ENCODE measurements at places on chromosomes 3 and 15.

DNA sequence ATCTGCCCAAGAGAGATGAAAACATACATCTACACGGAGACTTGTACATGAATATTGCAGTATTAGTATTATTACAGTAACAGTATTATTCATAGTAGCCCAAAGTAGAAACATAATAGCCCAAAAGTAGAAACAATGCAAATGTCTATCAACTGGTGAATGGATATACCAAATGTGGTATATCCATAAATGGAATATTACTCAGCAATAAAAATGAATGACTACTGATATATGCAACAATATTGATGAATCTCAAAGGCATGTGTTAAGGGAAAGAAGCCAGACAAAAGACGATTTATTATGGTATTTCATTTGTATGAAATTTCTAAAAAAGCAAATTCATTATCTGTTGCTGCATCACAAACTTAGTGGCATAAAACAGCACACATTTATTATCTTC lies 23.5 kb upstream of the ZNF639 start:
- DNase-seq: no peak

DNA sequence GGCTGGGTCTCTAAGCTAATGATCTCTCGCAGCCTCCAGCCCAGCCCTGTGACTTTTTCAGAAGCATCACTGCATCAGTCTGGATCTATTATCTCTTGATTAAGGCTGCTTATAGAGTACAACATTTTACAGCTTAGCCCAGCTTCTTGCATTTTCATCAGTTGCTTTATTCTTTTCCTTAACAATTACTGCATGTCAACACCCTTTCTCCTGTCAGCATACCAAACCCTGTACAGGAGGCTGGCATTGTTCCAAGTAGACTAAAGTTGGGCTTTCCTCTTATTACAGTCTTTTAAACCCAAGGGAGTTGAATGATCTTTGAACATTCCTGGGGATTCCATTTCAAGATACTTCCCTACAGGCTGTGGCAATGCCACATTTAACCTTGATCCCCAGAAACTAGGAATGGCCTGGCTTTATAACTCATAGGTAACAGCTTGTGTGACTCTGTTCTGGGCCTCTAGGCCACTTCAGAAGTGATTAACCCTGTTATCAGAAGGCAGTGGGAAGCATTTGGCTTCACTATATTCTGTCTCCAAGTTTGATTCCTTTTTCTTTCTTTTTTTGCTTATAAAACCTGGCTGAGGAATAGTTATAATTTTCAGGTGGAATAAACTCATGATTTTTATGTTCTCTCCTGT lies 182.9 kb downstream of the KCNMB2 start:
- DNase-seq: no peak

GRCh38 chr3:31758322-31758965 lies 222.6 kb downstream of the OSBPL10 start:
- DNase-seq: no peak

- no peak for DNase-seq
Observed at GRCh38 chr3:159928666-159929065, 60.0 kb upstream of the IL12A start.

GRCh38 chr3:105842449-105842848 lies 26.4 kb downstream of the CBLB start:
- DNase-seq: no peak

GRCh38 chr15:101775136-101775535 lies 28.2 kb upstream of the OR4F6 start:
- no peak for DNase-seq

- DNase-seq: no peak
Observed at GRCh38 chr3:72505539-72506405, 342.5 kb downstream of the SHQ1 start.

- no peak for DNase-seq
Observed at GRCh38 chr15:76501726-76502125, 165.2 kb downstream of the ISL2 start.

- no peak for DNase-seq
Observed at GRCh38 chr3:49238274-49239127, 38.5 kb downstream of the C3orf62 start.

DNA sequence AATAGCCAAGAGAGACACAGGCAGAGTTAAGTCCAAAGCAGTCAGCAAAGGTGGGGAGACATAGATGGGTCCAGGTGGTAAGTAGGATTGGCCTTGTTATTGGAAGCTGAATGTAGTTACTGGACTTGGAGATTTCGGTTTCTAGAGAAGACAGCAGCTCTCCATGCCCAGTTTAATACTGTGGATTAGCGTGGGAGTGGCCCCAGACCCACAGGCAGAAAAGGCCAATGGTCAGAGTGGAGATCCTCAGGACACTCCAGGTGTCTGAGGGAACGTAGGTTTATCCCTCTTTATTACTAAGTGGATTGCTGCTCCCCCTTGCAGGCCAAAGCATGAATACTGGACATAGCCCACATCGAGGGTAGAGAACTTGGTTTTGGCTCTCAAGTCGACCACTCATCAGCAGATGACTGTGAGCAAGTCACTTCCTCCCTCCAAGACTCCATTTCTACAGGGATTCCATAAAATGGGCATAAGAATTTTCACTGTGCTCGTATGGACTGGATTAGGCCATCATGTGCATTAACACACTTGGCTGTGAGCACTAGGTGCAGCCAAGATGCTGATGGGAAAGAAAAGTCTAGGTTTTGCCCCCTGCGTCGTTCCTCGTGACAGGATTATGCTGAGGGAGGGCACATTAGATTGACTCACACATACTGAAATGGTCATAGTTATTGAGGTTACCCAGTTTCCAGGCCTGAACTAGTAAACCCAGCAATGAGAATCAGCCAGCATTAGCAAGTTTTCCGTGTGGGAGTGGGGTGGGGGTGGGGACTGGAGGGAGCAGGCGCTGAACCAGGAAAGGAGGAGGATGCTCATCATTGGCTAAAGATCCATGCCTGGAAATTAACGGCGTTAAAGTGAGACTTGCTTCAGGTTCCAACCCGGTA lies 225.2 kb upstream of the TPRG1 start:
- no peak for DNase-seq

DNA sequence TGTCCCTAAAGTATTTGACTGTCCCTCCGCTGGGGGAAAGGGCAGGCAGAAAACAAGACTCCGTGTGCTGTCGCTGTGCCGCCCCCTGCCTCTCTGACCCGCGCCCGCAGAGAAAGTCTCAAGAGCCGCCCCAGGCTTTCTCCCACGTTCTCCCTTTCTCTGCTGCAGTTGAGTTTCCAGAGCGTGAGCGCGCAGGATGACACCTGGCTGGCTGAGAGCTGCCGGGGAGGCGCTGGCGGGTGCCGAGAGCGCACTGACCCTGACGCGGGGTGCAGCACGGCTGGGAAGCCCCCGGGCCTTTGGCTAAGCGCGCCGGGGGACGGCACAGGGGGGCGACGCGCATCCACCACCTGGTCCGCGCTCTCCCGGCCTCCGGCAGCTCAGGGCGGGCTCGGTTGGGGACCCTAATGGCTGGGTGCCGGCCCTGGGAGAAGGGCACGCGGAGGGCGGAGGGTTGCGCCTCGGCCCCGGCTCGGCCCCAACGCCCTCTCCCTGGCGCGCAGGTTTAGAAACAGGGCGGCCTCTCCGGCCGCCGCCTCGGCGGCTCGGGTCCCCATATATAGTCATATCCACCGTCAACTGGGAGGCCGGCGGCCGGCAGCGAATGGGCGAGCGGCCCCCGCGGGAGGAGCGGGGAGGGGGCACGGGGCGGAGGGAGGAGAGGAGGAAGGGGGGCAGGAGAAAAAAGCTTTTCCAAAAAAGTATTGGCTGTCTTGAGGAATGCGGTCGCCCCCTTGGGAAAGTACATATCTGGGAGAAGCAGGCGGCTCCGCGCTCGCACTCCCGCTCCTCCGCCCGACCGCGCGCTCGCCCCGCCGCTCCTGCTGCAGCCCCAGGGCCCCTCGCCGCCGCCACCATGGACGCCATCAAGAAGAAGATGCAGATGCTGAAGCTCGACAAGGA lies at the start of gene TPM1:
Gene TPM1, plus strand, starts transcription at position 774 of the 903 bp plus-strand sequence. Its CDS starts 83 bp downstream, at position 857.
- DNase-seq: no peak

Data from GM12864 (cell line).